ENCODE measurements at places on chromosomes 12 and 14.

- DNase-seq: no peak
Measured at GRCh38 chr14:96403409-96403808, 11.5 kb downstream of the AK7 start.

GRCh38 chr12:124465473-124465872, 101.9 kb downstream of the NCOR2 start:
- no peak for DNase-seq

DNA sequence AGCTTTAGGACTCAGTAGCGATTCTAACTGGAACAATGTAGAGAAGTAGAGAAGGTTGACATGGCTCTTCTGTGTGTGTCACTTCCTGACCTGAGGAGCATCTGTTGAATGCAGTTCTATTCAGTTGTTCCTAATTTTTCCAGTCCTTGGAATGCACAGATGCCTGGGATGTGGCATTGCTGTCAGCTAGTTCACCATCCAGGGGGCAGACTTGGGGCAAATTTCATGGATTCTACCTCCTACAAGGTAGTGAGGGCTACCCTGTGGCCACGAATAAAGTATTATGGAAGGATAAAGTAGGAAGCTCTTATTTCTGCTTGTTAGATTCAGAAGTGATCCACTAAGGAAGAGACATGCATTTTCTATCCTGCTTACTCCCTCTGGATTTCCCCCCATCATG, 74.4 kb upstream of the GPATCH2L start:
- DNase-seq: no peak

- DNase-seq: no peak
Measured at GRCh38 chr12:125882141-125882540, 816.9 kb downstream of the AACS start.

- no peak for DNase-seq
Measured at GRCh38 chr12:12720052-12720451, 2.9 kb downstream of the CDKN1B start.

DNA sequence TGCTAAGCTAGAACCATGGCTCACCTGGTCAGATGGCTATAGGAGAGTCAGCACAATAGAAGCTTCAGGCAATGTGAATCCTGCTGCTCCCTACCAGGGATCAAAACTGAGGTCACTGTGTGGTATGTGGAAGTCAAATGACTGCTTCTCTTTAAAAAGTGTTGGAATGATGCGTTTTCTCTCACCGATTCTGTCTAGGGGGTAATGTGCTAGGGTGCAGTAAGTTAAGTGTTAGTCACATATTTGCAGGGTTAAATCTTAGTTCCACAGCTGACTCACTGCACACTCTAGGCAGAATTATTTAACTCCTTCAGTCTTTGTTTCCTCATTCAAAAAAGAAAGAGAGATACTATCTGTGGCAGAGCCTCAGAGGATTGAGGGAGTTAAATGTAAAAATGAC, 696.6 kb downstream of the DIO2 start:
- no peak for DNase-seq

- no peak for DNase-seq
Measured at GRCh38 chr12:88662961-88663360, 82.7 kb upstream of the KITLG start.

GRCh38 chr12:996881-997280, 5.9 kb downstream of the ERC1 start:
- DNase-seq: no peak

DNA sequence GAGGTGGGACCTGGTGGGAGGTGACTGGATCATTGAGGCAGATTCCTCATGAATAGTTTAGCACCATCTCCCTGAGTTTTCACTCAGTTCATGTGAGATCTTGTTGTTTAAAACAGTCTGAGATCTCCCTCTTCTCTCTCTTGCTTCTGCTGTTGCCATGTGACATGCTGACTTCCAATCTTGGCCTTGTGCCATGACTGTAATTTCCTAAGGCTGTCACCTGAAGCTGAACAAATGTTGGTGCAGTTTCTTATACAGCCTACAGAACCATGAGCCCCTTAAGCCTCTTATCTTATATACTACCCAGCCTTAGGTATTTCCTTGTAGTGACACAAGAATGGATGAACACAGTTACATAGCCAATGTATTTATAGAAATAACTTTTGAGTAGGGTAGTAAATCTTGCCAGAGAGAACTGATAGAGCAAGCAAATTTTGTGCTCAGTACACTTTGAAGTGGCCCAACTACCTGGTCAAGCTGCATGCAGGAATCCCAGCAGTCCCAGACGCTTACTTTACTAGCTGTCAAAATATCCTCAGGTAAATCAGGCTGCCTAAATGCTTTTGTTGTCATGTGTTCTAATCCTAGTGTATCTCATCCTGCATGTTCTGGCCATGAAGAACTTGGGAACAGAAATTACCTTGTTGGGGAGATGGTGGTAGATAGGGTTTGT, 445.6 kb upstream of the MIS18BP1 start:
- no peak for DNase-seq

- no peak for DNase-seq
Measured at GRCh38 chr12:129877411-129877810, 26.4 kb downstream of the TMEM132D start.

DNA sequence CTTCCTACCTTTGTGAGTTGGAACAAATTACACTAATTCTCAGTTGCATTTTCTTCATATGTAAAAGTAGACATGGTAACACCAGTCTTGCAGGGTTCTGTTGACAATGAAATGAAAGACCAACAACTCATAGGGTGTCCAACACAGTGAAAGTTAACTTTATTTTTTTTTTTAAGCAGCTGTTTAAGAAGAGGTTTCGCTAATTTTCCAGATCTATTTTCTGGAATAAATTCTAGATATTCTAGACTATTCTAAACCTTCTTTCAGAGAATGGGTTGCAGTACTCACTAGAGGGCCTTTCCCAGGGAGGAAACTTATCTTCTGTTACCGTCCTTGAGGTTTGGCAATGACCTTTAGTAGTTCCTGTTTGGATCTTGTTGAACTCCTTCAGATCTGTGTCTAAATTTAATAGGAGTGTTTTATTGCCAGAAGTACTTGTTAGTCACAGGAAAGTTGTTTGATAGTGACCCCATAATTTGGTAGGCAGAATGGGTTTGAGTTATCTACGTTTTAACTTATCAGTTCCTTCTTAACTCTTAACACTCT, 2.8 kb upstream of the ART4 start:
- no peak for DNase-seq
